ENCODE measurements at places on chromosomes 4 and X.

DNA sequence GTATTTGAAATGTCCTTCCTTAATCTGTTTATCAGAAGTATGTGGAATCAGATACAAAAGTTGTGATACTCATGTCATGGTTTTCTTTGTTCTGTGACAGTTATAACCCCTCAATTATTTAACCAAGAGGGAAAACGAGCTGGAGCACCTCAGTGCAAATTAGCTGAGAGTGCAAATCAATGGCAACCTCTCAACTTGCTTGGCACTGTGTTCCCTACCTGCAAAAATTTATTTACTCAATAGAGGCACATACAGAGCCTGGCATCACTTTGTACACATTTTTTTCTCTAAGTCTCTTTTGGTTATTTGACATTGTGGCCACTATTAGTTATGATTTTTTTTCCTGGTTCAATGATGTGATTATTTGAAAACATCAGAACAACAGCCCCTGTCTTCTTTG is 186.2 kb downstream of the STIM2 start:
- DNase-seq: no peak

DNA sequence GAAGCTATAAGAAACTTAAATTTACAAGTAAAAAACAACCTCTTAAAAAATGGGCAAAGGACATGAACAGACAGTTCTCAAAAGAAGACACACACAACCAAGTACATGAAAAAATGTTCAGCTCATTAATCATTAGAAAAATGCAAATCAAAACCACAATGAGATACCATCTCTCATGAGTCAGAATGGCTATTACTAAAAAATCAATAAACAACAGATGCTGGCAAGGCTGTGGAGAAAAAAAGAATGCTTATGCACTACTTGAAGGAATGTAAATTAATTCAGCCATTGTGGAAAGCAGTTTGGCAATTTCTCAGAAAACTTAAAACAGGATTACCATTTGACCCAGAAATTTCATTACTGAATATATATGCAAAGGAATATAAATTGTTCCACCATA is 666.3 kb upstream of the GRIA3 start:
- no peak for DNase-seq

DNA sequence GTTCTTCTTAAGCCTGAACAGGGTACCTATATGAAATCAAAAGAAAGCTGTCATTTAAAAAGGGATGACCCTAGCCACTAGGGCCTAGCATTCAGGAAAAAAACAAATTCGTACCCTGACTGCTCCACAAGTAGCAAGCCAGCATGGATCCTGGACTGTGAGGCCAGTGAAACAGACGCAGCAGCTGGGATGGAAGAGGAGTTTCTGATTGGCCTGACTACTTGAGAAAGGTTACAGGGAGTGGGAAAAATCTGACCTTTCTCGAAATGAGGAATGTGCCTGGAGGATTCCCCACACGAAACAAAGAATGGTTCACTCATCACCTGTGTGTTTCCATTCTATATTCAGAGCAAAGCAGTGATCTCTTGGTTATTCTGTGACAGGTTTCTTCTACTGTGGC is 87.6 kb upstream of the JADE1 start:
- no peak for DNase-seq

GRCh38 chr4:139834981-139835391 is 169.4 kb downstream of the MGST2 start:
- no peak for DNase-seq

DNA sequence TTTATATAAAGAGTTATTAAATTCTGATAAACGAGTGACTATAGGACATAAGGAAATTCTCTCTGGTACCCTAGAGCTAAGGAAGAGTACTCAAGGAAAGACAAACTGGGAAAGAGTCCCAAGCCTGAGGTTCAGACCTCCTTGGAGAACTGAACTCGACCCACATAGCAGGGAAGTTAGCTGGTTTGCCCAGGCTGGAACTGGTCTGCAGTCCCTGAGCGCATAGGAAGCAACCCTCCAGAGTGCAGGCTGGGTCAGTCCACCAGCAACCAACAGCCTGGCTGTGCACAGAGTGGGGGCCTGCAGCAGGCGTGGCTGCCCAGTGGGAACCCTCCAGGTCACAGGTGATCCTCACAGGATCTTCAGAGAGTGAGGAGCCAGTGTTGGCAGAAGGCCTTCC is 114.1 kb downstream of the SOWAHB start:
- no peak for DNase-seq

GRCh38 chr4:82739287-82740190 is 59.1 kb downstream of the SCD5 start:
- DNase-seq: peak; percentile 80

DNA sequence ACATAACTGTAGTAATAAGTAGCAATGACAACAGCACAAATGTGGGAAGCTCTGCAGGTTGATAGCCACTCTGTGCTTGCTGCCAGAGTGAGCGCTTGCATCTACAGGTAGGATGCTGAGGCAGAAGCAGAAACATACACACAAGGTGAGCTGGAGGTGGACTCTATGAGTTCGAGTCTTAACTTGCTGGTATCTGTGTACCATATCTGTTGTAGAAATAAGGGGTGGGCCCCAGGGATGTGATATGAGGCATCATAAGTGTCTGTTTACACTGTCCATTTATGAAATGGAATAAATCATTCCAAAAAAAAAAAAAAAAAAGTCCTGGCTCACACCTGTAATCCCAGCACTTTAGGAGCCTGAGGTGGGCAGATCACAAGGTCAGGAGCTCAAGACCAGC is 32.8 kb upstream of the EIF4E start:
- DNase-seq: no peak

- no peak for DNase-seq
Measured at GRCh38 chrX:111877681-111878080, 1.7 kb downstream of the TRPC5OS start.

DNA sequence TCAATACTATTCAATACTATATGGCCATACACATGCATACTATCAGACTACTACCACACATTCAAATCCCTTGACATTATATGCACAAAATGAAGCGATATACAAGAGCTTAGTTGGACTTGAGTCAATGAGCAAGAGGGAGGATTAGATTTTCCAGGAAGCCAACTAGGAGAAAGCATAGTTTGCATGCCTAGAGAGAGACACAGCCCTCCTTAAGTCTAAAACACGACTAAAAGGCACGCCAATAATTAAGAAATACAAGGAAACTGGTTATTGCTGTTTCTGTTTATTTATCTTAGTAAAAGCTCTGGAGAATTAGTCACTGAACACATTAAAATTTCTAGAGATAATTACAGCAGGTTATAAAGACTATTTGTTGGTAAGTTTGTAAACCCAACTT is 21.8 kb downstream of the MBNL3 start:
- DNase-seq: no peak

DNA sequence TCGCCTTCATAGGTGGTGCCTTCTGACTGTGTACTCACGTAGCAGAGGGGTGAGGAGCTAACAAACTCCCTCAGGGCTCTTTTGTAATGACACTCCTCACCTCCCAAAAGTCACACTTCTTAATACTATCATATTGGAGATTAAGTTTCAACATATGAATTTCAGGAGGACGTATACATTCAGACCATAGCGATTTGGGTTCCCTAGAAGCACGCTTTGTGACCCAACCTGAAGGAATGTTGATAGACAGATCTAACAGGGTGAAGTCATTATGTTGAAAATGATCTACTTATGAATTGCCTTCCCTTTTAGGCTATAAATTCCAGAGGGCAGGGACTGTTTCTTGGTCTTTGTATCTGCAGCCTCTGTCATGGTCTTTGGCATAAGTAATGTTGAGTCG is 3.2 kb upstream of the KLHL34 start:
- no peak for DNase-seq

DNA sequence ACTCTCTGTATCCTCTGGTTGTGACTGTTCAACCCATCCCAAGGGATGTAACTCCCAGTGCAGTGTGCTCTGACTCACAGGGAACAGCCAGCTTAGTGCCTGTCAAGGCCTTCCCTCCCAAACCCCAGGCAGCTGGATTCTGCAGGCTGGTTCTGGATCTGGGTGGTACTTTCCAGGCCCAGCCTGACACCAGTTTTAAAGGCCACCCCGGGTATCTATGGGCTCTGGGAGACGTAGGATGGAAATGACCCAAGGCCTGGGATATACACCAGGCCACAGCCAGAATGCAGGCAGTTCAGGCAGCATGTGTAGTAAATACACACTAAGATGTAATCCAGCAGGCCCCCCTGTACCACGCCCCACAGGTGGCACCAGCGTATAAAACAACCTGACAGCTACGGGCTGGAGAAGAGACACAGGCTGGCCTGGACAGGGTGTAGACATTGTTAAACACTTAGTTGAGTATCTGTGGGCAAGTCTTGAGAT is 64.2 kb downstream of the SPINK2 start:
- no peak for DNase-seq

DNA sequence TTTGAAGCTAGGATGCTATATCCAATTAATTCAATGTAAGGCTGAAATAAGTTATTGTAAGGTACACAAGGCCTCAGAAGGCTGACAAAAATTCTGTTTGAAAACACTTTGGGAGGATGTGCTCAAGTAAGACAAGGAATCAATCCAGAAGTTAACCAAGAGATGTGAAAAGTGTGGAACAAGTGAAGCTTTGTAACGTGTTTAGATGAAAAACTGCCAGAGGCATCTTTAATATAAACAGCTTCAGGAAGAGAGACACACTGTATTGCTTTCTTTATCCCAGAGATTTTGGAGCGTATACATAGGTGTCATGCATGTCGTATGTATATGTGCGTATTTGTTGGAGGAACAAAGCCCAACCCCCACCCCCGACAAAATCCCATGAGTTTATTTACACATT is 28.3 kb upstream of the YTHDC1 start:
- DNase-seq: no peak

DNA sequence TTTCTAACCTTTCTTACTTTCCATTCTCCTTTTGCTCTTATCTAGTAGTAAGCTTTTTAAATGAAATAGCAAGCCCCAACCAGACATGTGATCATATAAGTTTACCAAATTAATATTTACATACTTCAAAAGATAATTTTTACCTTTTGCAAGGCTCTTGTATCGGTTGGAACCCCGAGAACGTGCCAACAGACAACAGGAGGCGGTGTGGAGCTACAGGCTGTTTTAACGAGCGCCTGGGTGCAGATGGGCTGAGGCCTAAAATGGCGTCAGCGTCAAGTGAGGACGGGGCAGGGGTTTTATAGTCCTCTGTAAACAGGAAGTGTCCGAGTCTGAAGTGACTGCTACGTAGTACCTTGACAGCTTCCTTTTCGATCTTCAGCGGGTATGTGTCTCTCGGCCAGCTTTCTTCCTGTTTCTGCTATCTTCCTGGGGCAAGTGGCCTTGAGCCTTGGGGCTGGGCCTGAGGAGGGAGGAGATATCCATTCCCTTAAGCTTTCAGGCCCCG is 342.7 kb downstream of the GALNTL6 start:
- no peak for DNase-seq

GRCh38 chr4:53571936-53572599 is 19.2 kb downstream of the LNX1 start:
- no peak for DNase-seq

DNA sequence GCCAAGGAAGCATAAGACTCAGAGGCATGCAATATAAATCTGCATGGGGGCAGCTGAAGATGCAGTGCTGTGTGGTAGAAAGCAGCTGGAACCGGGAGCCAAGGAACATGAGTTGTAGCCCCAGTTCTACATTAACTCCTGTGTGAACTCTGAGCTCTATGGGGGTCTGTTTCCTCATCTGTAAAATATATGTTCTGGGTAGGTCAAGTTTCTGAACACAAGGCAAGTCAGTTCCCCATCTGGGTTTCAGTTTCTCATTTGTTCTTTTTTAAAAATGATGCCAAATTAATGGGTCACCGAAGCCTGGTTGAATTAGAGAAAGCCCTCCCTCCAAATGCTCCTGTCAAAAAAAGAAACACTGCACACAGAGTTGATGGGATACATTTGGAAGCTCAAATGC is 24.0 kb downstream of the UNC5C start:
- DNase-seq: no peak

DNA sequence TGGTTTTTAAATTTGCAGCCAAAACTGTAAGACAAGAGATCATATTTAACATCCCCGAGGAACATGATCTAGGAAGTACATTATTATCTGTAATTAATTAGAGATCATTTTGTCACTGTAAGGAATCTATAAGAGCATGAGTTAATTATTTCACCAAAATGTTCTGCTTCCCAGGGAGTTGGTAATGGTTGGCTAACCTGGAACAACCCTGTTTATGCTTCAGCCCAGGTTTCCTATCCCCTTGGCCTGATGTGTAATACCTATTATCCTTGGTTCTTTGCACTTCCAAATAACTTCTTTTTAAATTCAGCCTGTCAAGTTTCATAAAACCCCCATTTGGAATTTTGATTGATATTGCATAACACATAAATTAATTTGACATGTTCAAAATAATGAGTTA is 6.4 kb upstream of the MTNR1A start:
- no peak for DNase-seq

- DNase-seq: no peak
Measured at GRCh38 chr4:100165809-100166208, 24.5 kb downstream of the DDIT4L start.

DNA sequence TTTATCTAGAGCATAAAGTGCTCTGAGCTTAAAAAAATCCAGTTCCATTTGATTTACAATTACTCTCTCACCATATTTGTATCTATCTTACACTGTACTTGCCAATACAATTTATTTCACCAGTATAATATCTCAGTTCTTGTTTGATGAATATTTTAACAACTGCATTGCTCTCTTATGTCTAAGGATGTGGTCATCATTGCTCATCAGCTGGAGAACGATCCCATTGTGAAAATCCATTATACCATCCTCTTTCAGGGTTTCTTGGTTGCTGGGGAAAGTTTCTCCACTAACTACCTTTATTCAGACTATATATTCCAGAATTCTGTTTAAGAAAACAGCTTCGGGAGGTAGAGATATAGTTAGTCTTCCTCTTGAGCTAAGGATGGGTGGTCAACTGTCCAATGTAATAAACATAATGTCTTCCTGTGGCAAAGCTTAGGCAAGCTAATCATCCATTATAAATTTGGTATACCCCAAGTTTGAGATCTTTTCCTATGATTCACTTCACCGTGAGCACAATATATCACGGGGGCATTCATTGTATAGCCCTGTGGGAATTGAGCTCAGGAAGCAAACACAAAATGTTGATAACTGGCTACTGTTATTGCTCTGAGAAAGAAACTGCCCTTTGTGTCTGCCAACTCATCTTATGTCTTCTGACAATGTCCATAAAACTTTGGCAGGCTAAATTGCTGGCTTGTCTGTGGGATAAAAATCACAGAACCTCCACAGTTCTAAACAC is 2361.9 kb downstream of the ARAP2 start:
- no peak for DNase-seq
